CD8-positive, alpha-beta memory T cell (primary cell): ENCODE measurements at places on chromosomes 11 and 22.

DNA sequence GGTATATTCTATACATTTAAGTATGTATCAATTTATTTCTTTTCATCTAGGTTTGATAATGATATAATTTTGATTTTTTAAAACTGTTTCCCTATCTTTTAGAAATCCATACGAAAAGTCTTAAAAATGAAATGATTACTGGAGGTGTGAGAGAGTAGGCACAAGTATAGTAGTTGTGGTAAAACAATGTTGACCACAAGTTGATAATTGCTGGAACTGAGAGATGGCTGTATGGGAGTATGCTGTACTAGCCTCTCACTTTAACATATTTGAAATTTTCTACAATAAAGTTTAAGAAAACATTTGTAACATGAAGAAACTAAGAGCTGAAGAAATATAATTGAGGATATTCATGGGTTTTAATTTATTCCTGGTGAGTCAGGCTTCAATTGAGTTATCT lies 30.0 kb downstream of the FSHB start:
- DNase-seq: no peak

- no peak for DNase-seq
Measured at GRCh38 chr11:113722221-113722620, 16.1 kb upstream of the TMPRSS5 start.

DNA sequence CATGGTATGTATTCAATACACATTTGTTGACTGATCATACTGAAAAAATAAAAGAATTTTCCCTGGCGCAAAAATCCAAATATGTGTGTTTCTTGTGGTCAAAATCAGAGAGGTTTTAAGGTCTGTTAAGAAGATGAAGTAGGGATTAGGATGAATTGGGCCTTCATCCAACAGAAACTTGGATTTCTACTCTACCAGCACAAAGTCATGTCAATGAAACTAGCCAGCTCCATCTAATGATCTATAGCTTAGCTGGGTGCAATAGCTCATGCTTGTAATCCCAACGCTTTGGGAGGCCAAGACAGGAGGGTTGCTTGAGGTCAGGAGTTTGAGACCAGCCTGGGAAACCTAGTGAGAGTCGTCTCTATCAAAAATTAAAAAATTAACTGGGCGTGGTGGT lies 65.5 kb downstream of the USP35 start:
- DNase-seq: no peak

DNA sequence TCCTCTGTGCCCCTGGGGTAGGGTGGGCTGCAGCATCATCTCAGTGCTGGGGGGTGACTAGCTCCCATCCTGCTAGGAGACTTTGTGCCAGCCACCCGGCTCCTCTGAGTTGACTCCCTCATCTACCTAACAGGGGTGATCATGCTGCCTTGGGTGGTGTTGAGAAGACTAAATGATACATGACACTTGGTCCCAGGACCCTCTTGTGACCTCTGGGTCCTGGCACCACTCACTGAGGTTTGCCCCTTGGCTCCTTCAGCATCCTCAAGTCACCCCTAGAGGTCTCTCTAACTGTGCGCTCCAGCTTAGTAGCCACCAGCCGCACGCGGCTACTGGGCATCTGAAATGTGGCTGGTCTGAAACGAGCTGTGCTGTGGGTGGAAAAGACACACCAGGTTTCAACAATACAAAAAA lies 72.1 kb downstream of the LRRC32 start:
- DNase-seq: no peak

- DNase-seq: no peak
Measured at GRCh38 chr11:134071306-134071705, 2.4 kb downstream of the JAM3 start.

DNA sequence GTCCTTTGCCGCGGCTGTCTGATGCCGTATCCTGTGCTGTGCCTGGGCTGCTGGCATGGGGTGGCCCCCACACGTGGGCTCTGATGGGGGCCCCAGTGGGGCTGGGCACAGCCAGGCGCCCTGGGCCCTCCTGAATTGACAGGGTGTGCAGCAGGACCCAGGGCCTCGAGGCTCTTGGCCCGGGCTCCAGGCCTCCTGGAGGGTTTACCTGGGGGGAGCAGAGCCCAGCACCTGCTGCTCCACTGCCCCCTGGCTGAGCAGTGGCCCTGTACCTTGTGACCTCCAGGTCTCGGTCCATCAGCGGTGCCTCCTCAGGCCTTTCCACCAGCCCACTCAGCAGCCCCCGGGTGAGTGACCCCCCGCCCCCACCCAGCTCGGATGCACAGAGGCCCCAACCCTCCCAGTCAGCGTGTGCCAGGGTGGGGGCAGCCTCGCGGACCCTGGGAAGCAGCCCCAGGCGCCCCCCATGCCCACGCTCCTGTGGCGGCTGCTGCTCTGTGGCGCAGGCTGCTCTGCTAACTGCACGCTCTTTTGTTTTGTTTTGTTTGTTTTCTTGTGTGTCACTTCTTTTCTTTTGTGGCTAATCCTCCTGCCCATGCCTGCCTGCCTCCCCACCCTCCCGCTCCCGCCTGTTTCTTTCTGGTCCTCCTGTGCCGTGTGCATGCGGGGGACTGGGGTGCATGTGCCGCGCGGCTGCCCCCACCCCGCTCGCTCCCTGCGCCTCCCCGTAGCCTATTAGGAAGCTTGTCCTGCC lies 36.9 kb downstream of the MOB2 start:
- DNase-seq: no peak

- DNase-seq: no peak
Measured at GRCh38 chr11:44536788-44537516, 28.5 kb upstream of the CD82 start.

GRCh38 chr11:64219354-64219684 lies 6.7 kb downstream of the TRPT1 start:
- DNase-seq: no peak

DNA sequence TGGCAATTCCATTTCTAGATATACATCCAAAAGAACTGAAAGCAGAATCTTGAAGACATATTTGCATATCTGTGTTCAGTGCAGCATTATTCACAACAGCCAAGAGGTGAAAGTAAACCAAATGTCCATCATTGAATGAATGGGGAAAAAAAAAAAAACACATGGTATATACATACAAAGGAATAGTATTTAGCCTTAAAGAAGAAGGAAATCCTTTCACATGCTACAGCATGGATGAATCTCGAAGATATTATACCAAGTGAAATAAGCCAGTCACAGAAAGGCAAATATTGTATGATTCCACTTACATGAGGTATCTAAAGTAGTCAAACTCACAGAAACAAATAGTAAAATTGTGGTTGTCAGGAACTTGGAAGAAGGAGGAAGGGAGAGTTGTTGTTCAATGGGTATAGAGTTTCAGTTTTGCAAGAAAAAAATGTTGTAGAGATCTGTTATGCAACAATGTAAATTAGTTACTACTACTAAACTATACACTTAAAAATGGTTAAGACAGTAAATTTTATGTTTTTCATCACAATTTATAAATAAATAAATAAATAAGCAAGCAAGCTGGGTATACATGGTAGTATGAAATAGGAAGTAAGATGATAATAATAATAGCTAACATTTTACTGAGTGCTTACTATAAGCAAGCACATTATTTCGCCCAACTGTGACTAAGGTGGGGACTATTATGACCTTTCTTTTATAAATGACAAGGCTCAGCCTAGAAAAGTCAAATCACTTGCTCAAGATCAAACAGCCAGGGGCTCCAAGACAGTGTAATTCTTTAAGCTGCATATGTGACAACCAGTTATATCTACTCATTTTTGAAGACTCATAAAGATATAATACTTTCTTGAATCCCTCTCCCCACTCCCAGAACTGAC lies 50.0 kb downstream of the FAM168A start:
- no peak for DNase-seq

GRCh38 chr11:11605181-11605580 lies 16.6 kb downstream of the GALNT18 start:
- DNase-seq: no peak
